ENCODE measurements at places on chromosomes 13 and 19. TPM values are rescaled to one million over a fixed set of nuclear protein-coding genes. Genes with fewer than 3 reads are reported as not detected.

The OR7G3 gene
- not detected for total RNA-seq

- no peak for DNase-seq
- H3K27me3 ChIP-seq, result peaks cover 6% of the 10 kb centered on the region
- H3K36me3 ChIP-seq, result no peaks in the 10 kb centered on the region
Measured at GRCh38 chr13:72648513-72649065, 78.8 kb downstream of the MZT1 start.

DNA sequence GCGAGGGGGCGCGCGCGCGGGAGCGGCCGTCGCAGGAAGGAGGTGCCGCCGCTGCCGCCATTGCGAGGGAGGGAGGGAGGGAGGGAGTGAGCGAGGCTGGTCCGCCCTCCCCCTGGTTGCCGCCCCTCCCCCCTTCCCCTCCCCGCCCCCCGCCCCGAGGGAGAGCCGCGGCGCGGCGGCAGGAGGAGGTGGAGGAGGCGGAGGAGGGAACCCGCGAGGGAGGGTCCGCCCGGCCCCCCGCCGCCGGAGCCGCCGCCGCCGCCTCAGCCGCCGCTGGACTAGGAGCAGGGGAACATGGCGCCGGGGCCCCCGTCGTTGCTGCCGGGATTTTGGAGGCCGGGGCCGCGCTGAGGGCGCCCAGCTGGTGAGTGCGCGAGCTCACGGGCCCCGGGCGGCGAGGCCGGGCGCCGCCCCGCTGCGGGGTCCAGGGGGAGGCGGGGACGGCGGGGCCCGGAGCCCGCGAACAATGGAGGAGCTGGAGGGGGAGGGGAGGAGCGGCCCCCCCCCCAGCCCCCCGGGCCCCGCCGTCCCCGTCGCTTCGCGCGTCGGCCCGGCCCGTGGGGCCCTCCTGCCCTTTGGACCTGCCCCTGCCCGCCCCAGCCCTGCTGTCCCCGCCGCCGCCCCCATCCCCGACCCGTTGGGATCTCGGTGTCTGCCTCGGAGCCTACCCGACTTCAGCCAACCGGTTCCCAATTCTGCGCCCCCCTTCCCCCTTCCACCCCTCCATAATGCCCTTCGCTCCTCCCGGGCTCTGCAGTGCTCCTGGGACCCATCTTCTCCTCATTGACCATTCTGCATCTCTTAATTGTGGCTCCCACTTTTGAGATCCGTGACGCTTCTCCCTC, at the start of gene ARHGAP35:
ARHGAP35 (plus strand) TSS at position 152 of the 845 bp plus-strand sequence. CDS start 57,679 bp downstream, outside the sequence.
- no peaks in the 10 kb centered on the region for H3K27me3 ChIP-seq
- peak within 1 kb of the TSS; percentile 94 for H3K27ac ChIP-seq
- peaks cover 55% of the 10 kb centered on the region for H3K4me1 ChIP-seq
- no peaks in the 10 kb centered on the region for H3K36me3 ChIP-seq

GRCh38 chr13:108289819-108290218, 20.3 kb downstream of the TNFSF13B start:
- no peaks in the 10 kb centered on the region for H3K27me3 ChIP-seq
- no peak overlapping the region for H3K27ac ChIP-seq
- no peak for DNase-seq
- H3K4me1 ChIP-seq, result no peaks in the 10 kb centered on the region
- no peaks in the 10 kb centered on the region for H3K36me3 ChIP-seq
- no peak overlapping the region for H3K4me3 ChIP-seq

The FCHO1 gene
- total RNA-seq, result 7.4 TPM

GRCh38 chr13:86562866-86563265, 763.6 kb upstream of the SLITRK6 start:
- H3K36me3 ChIP-seq, result no peaks in the 10 kb centered on the region
- no peak overlapping the region for H3K27ac ChIP-seq
- no peaks in the 10 kb centered on the region for H3K27me3 ChIP-seq
- no peak overlapping the region for H3K4me3 ChIP-seq
- H3K4me1 ChIP-seq, result no peaks in the 10 kb centered on the region
- no peak for DNase-seq

The POLRMT gene
- total RNA-seq, result 36.0 TPM

The CLDN10 gene
- 2.2 TPM for total RNA-seq

GRCh38 chr19:2149980-2150793, 1.2 kb downstream of the AP3D1 start:
- peak overlapping the region; percentile 85 for H3K27ac ChIP-seq
- no peaks in the 10 kb centered on the region for H3K27me3 ChIP-seq
- H3K4me1 ChIP-seq, result peaks cover 31% of the 10 kb centered on the region
- H3K36me3 ChIP-seq, result peaks cover under 1% of the 10 kb centered on the region
- DNase-seq, result no peak

DNA sequence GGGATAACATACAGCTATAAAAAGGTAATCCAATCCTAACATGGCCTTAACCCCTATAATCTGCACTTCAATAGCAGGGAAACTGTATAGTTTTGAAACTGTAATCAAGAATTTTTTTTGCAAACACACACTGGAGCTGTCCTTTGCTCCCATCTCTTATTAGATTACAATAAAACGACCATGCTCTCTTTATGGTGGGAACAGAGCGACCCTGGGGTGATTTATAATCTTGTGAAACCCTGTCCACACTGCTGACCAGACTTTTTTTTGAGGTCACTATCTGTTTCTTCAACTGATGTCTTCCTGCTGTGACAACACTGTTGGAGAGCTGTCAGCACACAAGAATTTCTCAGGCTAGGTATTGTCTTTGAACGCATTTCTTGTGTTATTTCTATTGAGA, 35.3 kb downstream of the DACH1 start:
- no peak for DNase-seq
- H3K4me1 ChIP-seq, result no peaks in the 10 kb centered on the region
- H3K4me3 ChIP-seq, result no peak overlapping the region
- H3K36me3 ChIP-seq, result no peaks in the 10 kb centered on the region
- no peak overlapping the region for H3K27ac ChIP-seq

GRCh38 chr13:98454389-98454881, 122.5 kb downstream of the STK24 start:
- H3K36me3 ChIP-seq, result peaks cover 67% of the 10 kb centered on the region
- no peaks in the 10 kb centered on the region for H3K27me3 ChIP-seq
- no peak for DNase-seq
- peaks cover 10% of the 10 kb centered on the region for H3K4me1 ChIP-seq

DNA sequence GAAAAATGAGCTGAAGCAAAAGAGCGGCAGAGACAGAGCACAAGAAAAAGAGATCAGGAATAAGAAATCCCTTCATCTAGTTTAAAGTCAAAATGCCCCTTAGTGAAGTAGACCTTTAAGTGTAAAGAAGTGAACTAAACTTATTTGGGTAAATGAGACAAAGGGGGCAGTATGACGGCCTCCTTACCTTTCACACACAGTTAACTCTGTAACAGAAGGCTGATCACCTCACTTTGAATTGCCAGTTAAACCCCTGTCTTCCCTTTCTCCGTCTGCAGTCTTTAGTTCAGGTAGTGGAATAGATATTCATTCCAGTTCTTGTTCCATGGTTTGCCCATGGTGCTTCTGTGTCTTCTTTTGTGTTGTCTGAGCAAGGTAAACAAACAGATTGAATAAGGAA, 1029.8 kb downstream of the DIAPH3 start:
- no peak overlapping the region for H3K4me3 ChIP-seq
- no peaks in the 10 kb centered on the region for H3K27me3 ChIP-seq
- no peak for DNase-seq

The FAM216B gene
- not detected for total RNA-seq

GRCh38 chr13:74256969-74257368, 122.8 kb upstream of the KLF12 start:
- DNase-seq, result no peak
- no peaks in the 10 kb centered on the region for H3K4me1 ChIP-seq
- H3K27ac ChIP-seq, result no peak overlapping the region
- H3K36me3 ChIP-seq, result no peaks in the 10 kb centered on the region
- H3K27me3 ChIP-seq, result no peaks in the 10 kb centered on the region

The AP1M2 gene
- total RNA-seq, result 37.8 TPM

GRCh38 chr19:2976609-2977000, 759 bp upstream of the TLE6 start:
- DNase-seq, result no peak
- H3K27ac ChIP-seq, result peak overlapping the region; percentile 66
- no peaks in the 10 kb centered on the region for H3K36me3 ChIP-seq
- peak overlapping the region; percentile 57 for H3K4me3 ChIP-seq
- peaks cover 64% of the 10 kb centered on the region for H3K4me1 ChIP-seq

The SHISA7 gene
- total RNA-seq, result not detected

- no peaks in the 10 kb centered on the region for H3K27me3 ChIP-seq
- peak; percentile 58 for DNase-seq
- H3K4me3 ChIP-seq, result no peak overlapping the region
- H3K36me3 ChIP-seq, result no peaks in the 10 kb centered on the region
- H3K4me1 ChIP-seq, result no peaks in the 10 kb centered on the region
Measured at GRCh38 chr19:35350591-35350990, 2.9 kb downstream of the FFAR1 start.

The ZNF526 gene
- 9.6 TPM for total RNA-seq

- H3K36me3 ChIP-seq, result peaks cover 13% of the 10 kb centered on the region
- H3K4me1 ChIP-seq, result peaks cover 24% of the 10 kb centered on the region
- H3K27ac ChIP-seq, result no peak overlapping the region
- no peak for DNase-seq
Measured at GRCh38 chr19:19816679-19817078, 4.9 kb downstream of the ZNF506 start.

The NLRP8 gene
- not detected for total RNA-seq

The DNM2 gene
- 280 TPM for total RNA-seq

- no peaks in the 10 kb centered on the region for H3K4me1 ChIP-seq
- H3K36me3 ChIP-seq, result no peaks in the 10 kb centered on the region
- H3K4me3 ChIP-seq, result no peak overlapping the region
- no peaks in the 10 kb centered on the region for H3K27me3 ChIP-seq
Measured at GRCh38 chr13:90454002-90454636, 893.4 kb upstream of the MIR17HG start.

GRCh38 chr19:15825753-15826152, 10.3 kb upstream of the OR10H1 start:
- H3K27me3 ChIP-seq, result no peaks in the 10 kb centered on the region
- no peak overlapping the region for H3K4me3 ChIP-seq
- no peaks in the 10 kb centered on the region for H3K36me3 ChIP-seq
- DNase-seq, result no peak
- H3K4me1 ChIP-seq, result no peaks in the 10 kb centered on the region
- no peak overlapping the region for H3K27ac ChIP-seq

DNA sequence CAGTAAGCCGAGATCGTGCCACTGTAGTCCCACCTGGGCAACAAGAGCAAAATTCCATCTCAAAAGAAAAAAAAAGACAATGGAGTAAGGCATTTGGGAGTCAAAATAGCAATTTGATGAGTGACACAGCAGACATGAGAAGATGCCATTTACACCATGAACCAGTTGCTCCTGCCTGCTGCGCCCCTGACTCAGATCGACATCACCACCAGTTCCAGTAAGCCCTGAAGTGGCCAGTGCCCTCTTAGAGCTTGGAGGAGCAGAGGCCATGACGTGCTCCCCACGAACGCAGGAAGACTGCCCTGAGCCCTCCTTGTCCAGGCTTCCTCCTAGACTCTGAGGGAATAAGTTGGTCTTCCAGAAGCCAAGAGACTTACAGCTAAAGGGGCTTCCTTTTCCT, 339.2 kb downstream of the MYO16 start:
- H3K4me1 ChIP-seq, result no peaks in the 10 kb centered on the region
- no peaks in the 10 kb centered on the region for H3K27me3 ChIP-seq
- no peak overlapping the region for H3K27ac ChIP-seq

The COMP gene
- total RNA-seq, result 9.7 TPM

GRCh38 chr19:7705387-7706187, 3.7 kb upstream of the FCER2 start:
- no peak overlapping the region for H3K27ac ChIP-seq
- H3K36me3 ChIP-seq, result no peaks in the 10 kb centered on the region
- H3K4me3 ChIP-seq, result no peak overlapping the region
- peaks cover 12% of the 10 kb centered on the region for H3K4me1 ChIP-seq
- peak; percentile 76 for DNase-seq
- peaks cover 6% of the 10 kb centered on the region for H3K27me3 ChIP-seq

The LRRC8E gene
- total RNA-seq, result 11.0 TPM

The PRSS57 gene
- total RNA-seq, result not detected

The IGSF23 gene
- total RNA-seq, result not detected

DNA sequence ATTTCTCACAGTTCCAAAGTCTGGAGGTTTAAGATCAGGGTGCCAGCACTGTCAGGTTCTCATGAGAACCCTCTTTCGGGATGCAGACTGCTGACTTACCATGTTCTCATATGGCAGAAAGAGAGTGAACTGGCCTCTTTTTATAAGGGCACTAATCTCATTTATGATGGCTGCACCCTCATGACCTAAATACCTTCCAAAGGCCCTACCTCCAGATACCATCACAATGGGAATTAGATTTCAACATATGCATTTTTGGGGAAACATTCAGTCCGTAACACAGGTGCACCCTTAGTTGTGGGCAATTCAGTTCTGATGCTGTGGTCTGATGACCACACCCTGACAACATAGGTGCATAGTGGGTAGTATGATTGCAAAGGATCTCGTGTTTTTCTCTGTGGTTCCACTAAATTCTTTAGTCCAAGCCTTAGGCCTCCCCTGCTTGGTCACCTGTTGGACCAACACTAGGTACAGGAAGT, 33.3 kb downstream of the GARRE1 start:
- no peaks in the 10 kb centered on the region for H3K36me3 ChIP-seq
- no peak overlapping the region for H3K27ac ChIP-seq
- H3K4me3 ChIP-seq, result no peak overlapping the region
- H3K27me3 ChIP-seq, result no peaks in the 10 kb centered on the region
- peaks cover 2% of the 10 kb centered on the region for H3K4me1 ChIP-seq
- DNase-seq, result no peak

GRCh38 chr19:1170938-1171754, 2.9 kb downstream of the SBNO2 start:
- H3K4me1 ChIP-seq, result peaks cover 50% of the 10 kb centered on the region
- H3K27me3 ChIP-seq, result no peaks in the 10 kb centered on the region
- H3K4me3 ChIP-seq, result peak overlapping the region; percentile 87
- peaks cover 8% of the 10 kb centered on the region for H3K36me3 ChIP-seq
- DNase-seq, result peak; percentile 71

DNA sequence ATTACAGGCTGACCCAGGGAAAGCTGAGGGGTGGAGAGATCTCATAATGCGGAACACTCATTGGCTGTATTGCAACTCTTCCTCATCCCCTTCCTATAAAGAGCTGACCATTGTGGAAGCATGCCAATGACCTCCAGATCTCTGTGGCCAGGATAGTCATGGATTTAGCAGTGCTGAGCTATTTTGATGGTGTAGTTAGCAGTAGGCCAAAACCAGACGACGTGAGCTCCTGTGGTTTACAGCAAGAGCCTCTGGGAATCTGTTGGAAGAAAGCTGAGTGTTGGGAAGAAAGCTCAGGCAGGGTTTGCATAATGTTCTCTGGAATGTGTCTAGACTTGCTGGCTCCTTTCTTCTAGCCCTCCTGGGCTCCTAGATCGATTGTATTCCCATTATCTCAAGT, 187.5 kb upstream of the GPC6 start:
- H3K27me3 ChIP-seq, result no peaks in the 10 kb centered on the region
- DNase-seq, result no peak
- no peak overlapping the region for H3K4me3 ChIP-seq
- no peak overlapping the region for H3K27ac ChIP-seq

The ZNF331 gene
- total RNA-seq, result 30.1 TPM

GRCh38 chr19:30178721-30179402, 193.3 kb upstream of the ZNF536 start:
- no peaks in the 10 kb centered on the region for H3K4me1 ChIP-seq
- no peaks in the 10 kb centered on the region for H3K36me3 ChIP-seq
- H3K27me3 ChIP-seq, result no peaks in the 10 kb centered on the region
- H3K4me3 ChIP-seq, result no peak overlapping the region
- no peak for DNase-seq

The NAA16 gene
- total RNA-seq, result 20.9 TPM

The ZNF260 gene
- 10.5 TPM for total RNA-seq

Data from upper lobe of right lung (tissue), 1 donor.